Right forelimb (tissue), 1 donor: ENCODE measurements at places on chromosomes 4 and X.

GRCh38 chr4:70842761-70843435 is 3.2 kb upstream of the GRSF1 start:
- no peak for DNase-seq

- no peak for DNase-seq
Observed at GRCh38 chrX:75229774-75230173, 44.1 kb upstream of the UPRT start.

GRCh38 chrX:38346150-38346549 is 6.3 kb upstream of the OTC start:
- no peak for DNase-seq

DNA sequence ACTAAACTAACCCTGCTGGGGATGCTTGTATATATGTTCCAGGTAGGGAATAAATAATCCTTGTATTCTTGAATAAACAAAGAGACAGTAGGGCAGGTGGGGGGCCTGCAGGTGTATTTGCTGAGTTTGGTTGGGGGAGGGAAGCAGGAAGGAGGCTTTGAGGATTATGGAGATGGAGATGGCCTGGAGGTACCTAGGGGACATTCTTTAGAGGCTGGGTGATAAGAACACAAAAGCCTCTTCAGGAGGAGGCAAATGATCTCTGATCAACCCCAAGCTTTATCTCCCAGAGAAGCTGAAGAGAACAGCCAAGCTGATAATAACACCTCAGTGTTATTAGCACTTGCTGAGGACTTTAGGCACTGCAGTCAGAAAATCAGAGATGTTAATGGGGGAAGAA is 187.7 kb downstream of the MGST2 start:
- DNase-seq = no peak

- DNase-seq = no peak
Observed at GRCh38 chr4:178140326-178140915, 698.2 kb upstream of the AGA start.

DNA sequence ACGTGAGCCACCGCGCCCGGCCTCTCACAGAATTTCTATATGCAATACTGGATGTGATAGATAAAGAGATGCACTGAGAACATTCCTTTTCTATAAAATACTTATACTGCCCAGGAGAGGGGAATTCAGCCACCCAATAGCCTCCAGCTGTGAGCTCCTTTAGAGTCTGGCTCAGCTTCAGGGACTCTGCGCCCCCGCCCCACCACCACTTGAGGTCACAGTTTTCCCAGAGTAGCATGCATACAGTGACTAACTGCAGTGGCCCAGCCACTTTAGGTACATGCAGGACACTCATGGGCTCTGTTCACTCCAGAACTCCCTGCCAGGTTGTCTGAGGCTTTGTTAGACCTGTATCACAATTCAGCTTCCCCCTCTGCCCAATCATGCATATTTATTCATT is 144.4 kb upstream of the TET2 start:
- DNase-seq = no peak

DNA sequence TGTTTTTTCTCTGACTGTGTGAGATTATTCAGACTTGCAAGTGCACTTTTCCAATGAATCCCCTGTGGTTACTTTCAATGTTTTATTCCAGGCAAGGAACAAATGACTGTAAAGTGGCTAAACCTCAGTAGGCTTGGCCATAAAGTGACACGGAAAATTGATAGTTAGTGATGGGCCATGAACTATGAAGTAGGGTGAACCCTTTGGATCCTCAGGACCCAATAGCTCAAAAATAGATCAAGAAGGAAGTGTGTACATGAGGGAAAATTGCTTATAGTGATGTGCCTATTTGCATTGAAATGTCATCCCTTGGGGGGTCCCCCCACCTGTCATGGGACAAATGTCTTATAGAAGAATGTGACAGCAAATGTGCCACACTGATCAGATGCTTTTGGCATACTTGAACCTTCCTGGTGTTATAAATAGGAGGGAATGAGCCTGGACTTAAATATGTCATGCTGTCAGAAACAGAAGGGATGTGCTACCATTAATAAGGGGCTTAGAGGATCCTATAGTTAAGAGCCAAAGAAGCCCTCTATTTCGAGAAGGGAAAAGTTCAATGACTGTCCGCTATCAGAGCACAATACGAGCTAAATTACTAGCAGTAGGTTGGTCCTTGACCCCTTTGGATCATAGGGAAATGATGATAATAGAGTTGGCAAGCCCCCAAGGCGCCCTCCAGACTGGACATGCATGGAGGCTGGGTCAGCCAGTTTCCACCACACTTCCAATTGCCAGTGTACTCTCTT is 30.3 kb downstream of the SLC16A2 start:
- no peak for DNase-seq

DNA sequence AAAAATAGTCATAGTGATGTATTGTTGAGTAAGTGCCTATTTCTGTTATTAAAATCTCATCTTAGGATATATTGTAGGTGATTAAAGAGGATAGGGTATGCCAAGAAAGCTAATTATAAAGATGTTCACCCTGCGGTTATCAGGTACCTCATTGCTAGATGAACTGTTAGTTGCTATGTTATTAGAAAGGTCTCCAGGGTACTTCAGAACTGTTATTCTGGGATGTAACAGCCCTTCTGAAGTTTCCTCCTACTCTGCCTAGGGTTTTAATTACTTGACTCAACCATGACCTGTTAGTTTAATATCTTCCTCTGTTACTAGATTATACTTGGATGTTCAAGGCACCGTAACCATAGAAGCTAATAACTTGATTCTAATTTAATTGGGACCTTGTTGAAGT is 15.4 kb downstream of the TMPRSS11E start:
- no peak for DNase-seq

GRCh38 chr4:48254381-48255071 is 15.1 kb downstream of the TEC start:
- no peak for DNase-seq

- no peak for DNase-seq
Observed at GRCh38 chrX:68532831-68533533, 34.1 kb downstream of the YIPF6 start.

- no peak for DNase-seq
Observed at GRCh38 chr4:178339769-178340168, 897.5 kb upstream of the AGA start.

DNA sequence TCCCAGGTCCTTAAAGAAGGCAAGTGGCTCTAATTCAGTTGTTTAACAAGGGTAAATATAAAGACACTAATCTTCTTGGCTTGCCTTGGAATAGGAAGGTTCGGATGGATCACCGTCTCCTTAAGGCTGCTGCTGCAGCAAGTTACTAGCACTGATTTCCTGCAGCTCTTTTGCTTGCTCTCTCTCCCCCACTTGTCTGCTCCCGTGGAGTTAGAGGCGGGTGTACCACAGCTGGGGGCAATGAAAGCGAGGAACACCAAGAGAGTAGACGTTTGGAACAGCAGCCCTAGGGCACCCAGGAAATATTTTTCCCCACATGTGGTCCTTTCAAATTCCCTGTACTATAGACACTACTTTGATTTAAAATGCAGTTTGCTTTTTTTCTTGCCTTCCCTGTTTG is 202.2 kb downstream of the SH2D1A start:
- no peak for DNase-seq

GRCh38 chr4:189364032-189364449 is 576.6 kb upstream of the FRG1 start:
- no peak for DNase-seq

- no peak for DNase-seq
Observed at GRCh38 chr4:85751866-85752265, 276.9 kb downstream of the ARHGAP24 start.

DNA sequence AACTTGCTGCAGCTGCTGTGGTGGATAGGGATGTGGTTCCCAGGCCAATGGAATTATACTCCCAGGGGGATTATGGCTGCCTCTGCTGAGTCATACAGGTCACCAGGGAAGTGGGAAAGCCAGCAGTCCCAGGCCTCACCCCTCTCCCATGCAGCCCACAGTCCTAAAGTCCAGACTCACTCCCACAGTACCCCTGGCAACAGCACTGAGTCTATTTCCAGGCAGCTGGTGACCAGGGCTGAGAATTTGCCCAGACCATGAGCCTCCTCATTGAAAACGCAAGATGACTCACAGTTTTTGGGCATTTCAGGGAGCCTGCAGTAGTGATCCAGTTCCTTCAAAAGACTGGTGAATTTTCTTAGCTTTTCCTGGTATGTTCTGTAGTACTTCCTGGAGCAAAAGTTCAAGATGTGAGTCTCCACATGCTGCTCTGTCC is 137.6 kb downstream of the NPNT start:
- no peak for DNase-seq

DNA sequence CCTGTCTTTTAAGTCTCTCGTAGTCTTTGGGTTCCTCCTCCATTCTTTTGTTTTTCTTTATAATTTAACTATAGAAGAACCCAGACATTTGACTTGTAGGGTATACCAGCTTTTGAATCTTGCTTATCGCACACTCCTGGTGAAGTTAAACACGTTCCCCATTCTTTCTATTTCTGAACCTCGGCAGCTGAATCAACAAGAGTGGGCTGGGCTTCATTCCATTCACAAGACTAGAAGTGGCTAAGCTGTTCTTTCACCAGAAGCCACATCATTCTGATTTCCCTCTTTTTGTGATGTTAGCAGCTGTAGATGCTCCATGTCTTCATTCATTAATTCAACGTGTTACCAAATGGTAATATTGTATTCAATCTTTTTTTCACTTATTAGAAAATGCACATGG is 167.9 kb downstream of the CORIN start:
- no peak for DNase-seq

- no peak for DNase-seq
Observed at GRCh38 chr4:152795891-152796290, 16.1 kb downstream of the ARFIP1 start.

- peak; percentile 57 for DNase-seq
Observed at GRCh38 chr4:168569066-168569930, 72.4 kb downstream of the PALLD start.

GRCh38 chr4:40238700-40239548 is 42.1 kb downstream of the RHOH start:
- no peak for DNase-seq

- DNase-seq = no peak
Observed at GRCh38 chrX:20988118-20988517, 386.1 kb upstream of the CNKSR2 start.

DNA sequence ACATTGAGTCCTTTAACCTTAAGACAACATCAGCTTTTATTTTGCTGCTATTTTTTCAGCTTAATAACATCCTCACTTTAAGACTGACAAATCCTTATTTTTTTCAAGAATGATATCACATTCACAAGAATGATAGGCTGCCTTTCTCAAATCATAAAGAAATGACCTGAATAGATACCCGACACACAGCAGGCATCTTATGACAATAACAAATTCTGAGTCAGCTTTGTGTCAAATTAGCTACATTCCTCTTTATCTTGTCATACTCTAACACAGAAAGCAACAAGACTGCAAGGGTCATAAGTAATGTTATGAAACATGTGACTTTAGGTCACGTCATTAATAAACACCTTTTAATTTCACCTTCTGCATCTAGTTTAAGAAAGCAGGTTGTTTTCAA is 2387.6 kb downstream of the PCDH7 start:
- no peak for DNase-seq

DNA sequence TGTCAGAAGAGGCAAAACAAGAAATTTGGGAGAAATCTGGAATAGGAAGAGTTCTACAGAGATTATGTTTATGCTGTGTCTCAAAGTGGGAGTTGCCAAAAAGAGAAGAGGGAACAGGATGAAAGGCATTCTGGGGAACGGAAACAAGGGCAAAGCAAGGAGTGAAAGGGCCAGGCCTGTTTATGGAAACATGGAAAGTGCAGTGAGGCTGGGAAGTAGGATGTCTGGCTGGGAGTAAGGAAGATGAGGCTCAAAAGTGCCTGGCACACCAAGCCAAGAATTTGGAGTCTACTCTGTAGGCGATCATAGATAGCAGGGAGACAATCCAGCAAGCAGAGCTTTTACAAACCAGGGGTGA is 1.8 kb upstream of the CUL4B start:
- DNase-seq = no peak

DNA sequence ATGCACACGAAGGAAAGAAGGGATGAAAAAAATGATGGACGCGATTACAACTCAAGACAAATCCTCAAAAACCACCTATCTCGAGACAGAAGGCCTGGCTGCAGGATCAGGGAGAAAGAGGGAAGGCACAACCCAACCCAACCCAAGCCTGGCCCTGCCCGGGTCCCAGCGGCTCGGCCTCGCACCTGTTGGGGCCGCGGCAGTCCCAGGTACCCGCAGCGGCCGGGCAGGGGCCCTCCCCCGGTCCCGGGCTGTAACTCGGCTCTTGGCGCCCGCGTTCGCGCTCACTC is 464 bp downstream of the RASGEF1B start:
- DNase-seq = no peak

- no peak for DNase-seq
Observed at GRCh38 chr4:108473163-108473720, 147.1 kb upstream of the RPL34 start.

DNA sequence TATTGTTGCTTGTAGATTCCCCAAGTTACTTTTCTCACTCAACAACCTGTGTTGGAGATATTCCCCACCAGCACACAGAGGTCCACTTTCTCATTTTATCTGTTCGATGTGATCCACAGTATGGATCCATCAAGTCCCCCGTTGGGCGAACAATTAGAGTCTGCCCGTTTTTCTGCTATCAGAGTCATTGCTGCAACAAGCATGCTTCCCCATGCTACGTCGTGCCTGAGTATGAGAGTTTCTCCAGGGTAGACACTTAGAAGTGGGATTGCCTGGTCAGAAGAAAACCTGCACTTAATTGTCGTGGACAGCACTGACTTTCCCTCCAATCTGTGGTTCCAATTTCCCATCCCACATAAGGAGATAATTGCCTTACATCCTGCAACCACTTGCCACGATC is 62.7 kb upstream of the SHOX start:
- no peak for DNase-seq

DNA sequence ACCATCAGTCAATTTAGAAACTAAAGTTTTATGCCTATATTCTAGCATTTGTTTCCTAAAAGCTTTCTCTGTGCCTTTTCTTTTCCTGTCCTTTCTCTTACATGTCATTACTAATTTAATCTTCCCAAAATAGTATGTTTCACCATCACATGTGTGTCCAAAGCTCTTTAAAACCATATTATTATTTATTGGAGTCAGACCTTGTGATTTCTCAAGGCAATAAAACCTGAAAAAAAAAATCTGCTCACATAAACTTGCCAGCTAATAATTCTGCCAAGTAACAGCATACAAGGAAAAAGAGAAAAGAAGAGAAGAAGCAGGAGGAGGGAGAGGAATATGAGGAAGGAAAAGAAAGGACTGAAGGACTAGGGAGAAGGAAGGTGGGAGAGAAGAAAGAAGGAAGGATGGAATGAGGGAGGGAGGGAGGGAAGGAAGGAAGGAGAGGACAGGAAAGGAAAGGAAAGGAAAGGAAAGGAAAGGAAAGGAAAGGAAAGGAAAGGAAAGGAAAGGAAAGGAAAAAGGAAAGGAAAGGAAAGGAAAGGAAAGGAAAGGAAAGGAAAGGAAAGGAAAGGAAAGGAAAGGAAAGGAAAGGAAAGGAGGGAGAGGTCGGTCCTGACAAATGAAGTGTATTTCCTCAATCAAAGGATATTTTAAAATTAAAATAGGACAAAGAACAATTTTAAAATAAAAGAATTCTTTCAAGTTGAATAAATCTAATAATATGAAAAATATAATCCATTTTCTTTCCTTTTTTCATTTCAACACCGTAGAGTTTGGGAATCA is 57.4 kb downstream of the ANTXR2 start:
- DNase-seq = no peak
